Mucosa of gallbladder (tissue), 1 donor: ENCODE measurements at places on chromosomes 5 and 9. TPM values are rescaled to one million over a fixed set of nuclear protein-coding genes. Genes with fewer than 3 reads are reported as not detected.

Gene ANKRD18A
- 11.8 TPM for total RNA-seq

Gene PCDHB3
- total RNA-seq = 1.4 TPM

Gene SLC2A8
- 25.0 TPM for total RNA-seq

Gene SQSTM1
- 711 TPM for total RNA-seq

Gene YIPF5
- total RNA-seq = 48.6 TPM

Gene CAMK2A
- 5.0 TPM for total RNA-seq

Gene PCDHGA12
- 10.2 TPM for total RNA-seq

Gene SIGMAR1
- 77.1 TPM for total RNA-seq

Gene PRR7
- 7.8 TPM for total RNA-seq

Gene SAP30L
- total RNA-seq = 54.7 TPM

Gene IFNA13
- total RNA-seq = not detected

Gene EFCAB9
- total RNA-seq = not detected

Gene TMOD1
- total RNA-seq = 11.4 TPM

Gene PRUNE2
- total RNA-seq = 91.7 TPM

Gene MZB1
- 1.1 TPM for total RNA-seq

Gene RPL7A
- total RNA-seq = 1,477 TPM

Gene SOX30
- 0.09 TPM for total RNA-seq

Gene ASPN
- 40.9 TPM for total RNA-seq

Gene SLC12A7
- 344 TPM for total RNA-seq

Gene VLDLR
- total RNA-seq = 23.8 TPM
